Activated CD4-positive, alpha-beta memory T cell treated with anti-CD3 and anti-CD28 coated beads for 36 hours (primary cell): ENCODE measurements at places on chromosomes 4 and X. TPM values are rescaled to one million over a fixed set of nuclear protein-coding genes. Genes with fewer than 3 reads are reported as not detected.

Gene PRDM5
- 0.17 TPM for total RNA-seq

Gene SPINK2
- total RNA-seq: 0.51 TPM

Gene CXCL1
- total RNA-seq: not detected

Gene GASK1B
- total RNA-seq: not detected

Gene AFM
- total RNA-seq: not detected

Gene PRKG2
- total RNA-seq: 0.10 TPM

Gene GPR173
- total RNA-seq: not detected

Gene PAK3
- 1.3 TPM for total RNA-seq

DNA sequence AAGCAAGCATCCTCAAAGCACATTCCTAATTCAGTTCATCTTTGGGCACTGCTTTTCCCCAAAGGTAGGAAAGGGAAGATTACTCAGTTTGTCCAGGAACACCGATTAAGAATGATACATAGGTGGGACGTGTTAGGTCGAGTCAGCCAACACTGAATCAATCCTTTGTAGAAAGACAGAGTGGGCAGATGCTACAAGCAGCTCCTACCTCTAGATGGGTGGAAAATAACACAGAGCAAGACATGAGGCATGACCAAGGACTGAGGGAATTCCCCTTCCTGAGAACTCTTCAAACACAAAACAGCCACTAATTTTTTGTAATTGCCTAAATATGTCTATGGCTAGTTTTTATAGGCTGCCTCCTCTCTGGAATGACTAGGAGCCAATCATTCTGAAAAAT, 331.7 kb downstream of the HNRNPD start:
- DNase-seq: no peak

GRCh38 chr4:100366213-100366612, 151.6 kb downstream of the EMCN start:
- no peak for DNase-seq

DNA sequence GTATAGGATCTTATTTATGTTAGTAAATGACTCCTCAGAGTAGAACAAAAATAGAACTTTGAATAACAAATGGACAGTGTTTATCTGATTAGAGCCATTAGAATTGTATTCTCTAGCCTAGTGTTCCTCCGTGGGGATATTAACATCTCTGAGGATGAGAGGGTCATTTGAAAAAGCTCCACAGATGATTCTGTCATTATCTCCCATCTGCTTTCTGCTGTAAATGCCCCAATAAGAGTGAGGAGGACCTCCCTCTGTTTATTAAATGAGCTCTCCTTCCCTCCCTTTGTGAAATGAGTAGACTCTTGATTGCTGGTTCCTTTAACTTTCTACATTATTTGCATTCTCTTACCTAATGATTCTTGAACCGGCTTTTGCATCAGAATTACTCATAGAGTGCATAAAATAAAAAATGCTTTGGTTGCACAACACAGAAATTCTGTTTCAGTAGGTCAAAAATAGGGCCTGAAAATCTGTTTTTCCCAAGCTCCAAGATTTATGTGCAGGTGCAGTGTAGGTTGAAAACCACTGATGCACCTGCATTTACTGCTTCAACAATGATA, 18.0 kb downstream of the GC start:
- no peak for DNase-seq

DNA sequence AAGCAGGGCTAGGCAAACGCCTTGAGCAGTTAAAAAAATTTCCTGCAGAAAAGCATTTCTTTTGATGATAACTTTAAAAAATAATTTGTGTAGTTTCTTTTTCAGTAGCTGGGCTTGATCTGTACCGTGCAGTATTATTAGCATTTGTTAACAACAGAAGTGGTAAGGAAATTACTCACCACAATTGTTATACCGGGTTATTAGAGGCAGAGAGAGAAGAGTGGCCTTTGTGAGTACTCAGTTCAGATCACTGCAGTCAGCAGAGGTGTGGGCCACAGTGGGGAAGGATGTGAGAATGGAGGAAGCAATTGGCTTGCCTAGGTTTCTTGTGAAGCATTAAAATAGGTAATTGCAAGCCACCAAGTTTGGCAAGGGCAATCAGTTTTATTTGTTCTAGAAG, 14.3 kb upstream of the IL21 start:
- DNase-seq: peak; percentile 36

DNA sequence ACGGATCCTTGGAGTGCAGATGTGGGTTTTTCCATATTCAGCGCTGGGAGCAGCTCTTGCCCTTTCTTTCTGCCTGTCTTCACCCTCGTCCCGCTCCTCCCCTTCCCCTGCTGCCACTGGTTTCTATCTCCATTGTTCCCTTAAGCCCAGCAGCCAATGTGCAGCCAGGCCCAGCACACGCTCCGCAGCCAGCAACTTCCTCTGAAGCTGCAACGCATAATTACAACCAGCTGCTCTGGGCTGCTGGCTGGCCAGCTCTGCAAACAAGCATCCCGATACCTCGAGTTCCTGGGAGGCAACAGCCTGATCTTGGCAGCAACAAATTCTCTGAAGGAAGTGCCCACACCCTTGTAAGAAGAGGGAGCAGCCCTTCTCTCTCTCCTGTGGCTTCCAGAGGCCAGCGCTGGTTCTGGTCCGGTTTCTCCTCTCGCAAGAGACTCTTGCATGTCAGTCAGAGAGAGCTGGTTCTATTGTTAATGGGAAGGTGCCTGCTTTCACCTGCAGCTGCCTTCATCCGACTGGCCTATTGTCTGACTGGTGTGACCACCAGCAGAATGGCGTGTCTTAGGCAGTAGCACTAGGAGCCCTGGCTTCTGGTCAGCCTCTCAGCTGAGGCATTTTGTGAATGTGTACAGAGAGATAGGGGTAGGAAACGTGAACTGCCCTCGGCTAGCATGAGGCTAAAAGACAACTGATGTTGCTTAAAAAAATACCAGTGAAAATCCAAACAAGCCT, 83.8 kb upstream of the MAML3 start:
- no peak for DNase-seq

GRCh38 chr4:170202721-170203120, 113.0 kb upstream of the AADAT start:
- DNase-seq: no peak

- DNase-seq: no peak
Measured at GRCh38 chr4:114636192-114636935, 37.8 kb downstream of the UGT8 start.

- DNase-seq: peak; percentile 54
Measured at GRCh38 chrX:118523920-118524319, 28.3 kb downstream of the DOCK11 start.

GRCh38 chr4:136036744-136037143, 1495.5 kb downstream of the PCDH18 start:
- no peak for DNase-seq

DNA sequence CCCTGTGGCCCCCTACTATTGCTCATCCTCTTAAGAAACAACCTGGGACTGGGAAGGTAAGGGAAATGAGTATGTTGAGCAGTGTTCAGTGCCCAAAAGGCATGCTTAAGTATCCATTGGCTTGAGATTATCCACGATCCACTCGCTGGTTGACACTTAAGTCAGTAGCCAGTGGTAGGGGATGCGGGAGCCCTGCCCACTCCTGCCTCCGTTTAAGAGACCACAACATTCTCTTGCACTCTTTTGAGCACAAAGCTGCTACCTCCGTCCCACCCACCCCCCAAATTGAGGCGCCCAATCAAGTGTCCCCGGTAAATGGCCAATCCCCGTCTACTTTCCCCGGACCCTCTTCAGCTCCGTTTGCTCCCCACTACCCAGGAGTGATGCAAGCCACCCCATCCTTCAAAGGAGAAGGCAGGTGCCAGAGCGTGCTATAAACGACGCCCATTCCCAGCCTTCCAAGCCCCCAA, 25.0 kb downstream of the UTP14A start:
- DNase-seq: no peak

GRCh38 chrX:150200361-150200760, 162.8 kb upstream of the MAMLD1 start:
- DNase-seq: no peak

DNA sequence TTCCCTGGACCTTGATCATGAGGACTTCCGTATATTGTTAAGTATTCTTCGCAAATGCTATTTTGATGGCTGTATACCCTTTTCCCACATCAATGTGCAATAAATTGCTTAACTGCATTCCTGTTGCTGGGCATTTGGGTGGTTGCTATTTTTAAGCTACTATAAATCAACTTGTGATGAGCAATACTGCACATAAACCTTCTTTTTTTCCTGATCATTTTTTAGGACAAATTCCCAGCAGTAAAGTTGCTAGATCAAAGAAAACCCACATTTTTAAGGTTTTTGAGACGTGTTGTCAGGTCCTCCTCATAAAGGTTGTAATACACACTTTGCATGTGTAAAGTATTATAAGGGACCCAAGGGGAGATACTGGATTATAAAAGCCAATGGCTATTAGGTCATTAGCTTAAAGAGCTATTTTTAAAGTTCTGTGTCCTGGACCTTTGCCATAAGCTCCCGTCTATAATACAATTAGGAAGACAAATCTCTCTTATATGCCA, 35.6 kb downstream of the LIMCH1 start:
- no peak for DNase-seq

GRCh38 chr4:189001283-189001970, 862.2 kb downstream of the TRIML1 start:
- DNase-seq: no peak

- DNase-seq: no peak
Measured at GRCh38 chrX:69096963-69097362, 68.3 kb downstream of the PJA1 start.

DNA sequence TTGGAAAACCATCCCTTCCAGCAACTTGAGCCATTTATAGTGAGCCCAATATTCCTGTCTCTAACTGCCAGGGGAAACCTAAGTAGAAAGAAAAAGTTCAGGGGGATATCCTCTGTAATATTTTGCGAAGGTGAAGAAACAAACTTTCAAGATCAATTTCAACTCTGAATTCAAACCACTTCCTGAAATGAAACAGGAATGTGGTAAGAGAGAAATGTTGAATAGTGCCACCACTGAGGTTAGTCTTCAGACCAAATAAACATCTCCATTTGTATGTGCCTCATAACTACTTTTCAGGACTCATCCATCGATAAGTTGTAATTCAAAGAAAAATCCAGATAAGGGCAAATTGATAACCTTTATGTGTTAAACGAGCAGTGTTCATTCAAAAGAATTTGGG, 128.7 kb downstream of the GABRB1 start:
- DNase-seq: no peak

DNA sequence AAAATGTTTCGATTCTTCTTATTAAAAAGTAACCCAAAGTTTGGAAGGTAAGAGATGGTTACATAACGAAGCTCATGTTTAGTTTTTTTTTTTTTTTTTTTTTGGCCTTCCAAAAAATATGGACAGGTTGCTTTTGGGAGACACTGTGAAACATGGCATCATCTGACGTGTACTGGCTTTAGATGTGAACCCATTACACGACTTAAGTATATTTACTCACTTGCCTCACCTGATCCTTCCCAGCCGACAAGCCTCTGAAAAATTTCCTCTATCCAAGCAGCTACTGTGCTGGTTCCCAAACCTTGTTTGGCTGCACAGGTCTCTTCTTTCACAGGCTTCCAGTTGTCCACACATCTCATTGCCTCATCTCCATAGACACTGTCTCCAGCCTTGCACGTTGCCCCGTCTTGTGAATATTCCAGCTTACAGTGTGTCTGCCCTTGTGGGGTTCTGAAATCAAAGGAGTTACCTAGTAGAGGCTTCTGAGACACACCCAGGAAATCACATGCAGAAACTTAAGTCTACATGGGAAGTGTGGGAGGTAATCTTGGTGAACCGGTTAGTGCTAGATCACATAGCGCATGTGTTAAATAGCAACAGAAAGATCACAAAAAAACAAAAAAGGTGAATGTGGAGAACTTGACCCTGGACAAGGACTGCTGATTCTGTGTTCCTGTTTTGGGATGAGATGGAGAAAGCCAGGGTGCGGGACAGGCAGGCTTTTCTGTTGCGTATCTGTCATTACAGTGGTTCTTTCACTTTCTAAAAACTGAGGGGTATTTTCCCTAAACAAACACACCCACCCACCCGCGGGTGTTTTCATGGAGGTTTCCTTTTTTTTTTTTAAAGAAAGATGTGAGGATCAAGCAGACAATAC, 328.6 kb downstream of the ARHGAP10 start:
- peak; percentile 28 for DNase-seq

DNA sequence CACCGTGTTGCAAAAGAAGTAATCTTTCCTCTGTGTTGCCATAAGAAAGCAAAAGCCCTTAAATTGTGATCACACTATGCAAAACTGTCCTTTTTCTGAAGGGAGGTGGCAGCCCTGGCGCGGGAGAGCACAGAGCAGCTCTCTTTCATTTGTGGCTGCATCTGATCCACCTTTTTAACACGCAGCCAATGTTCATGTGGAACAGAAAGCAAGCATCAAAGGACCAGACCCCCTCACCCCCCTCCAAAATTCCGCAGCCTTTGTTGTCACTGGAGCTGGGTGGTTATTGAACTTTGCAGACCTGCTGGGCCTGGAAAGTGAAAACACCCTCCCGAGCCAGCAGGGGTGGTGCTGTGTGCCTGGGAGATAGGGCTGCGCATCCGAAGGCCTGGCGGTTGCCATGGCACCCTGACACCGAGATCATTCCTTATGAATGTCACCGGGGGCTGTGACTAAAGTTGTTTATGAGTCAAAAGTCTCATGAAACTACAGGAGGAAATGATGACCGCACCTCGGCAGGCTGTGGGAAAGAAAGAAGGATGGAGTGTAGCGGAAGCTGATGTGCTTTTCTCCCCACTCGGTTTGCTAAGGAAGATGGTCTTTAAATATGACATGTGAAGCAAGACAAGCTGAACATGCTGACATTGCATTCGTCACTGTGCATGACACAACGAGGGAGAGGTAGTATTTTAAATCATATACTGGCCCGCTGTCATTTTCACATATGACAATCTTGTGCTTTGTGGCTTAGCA, 367.4 kb downstream of the UNC5C start:
- peak; percentile 50 for DNase-seq

- no peak for DNase-seq
Measured at GRCh38 chrX:112802541-112802940, 38.1 kb downstream of the AMOT start.

- DNase-seq: no peak
Measured at GRCh38 chrX:100407784-100408712, 2.0 kb downstream of the PCDH19 start.

- DNase-seq: no peak
Measured at GRCh38 chrX:109728173-109728535, 4.9 kb downstream of the ACSL4 start.
